ENCODE measurements at places on chromosomes 13 and 19. TPM values are rescaled to one million over a fixed set of nuclear protein-coding genes. Genes with fewer than 3 reads are reported as not detected.

FCGBP gene
- 3.2 TPM for total RNA-seq

ZNF573 gene
- total RNA-seq: 2.2 TPM

CERS1 gene
- total RNA-seq: not detected

C19orf81 gene
- total RNA-seq: not detected

HPN gene
- 0.21 TPM for total RNA-seq

TMEM145 gene
- total RNA-seq: 0.97 TPM
